ENCODE measurements at places on chromosomes 3 and 15.

GRCh38 chr15:35150361-35150760, 65.3 kb upstream of the NANOGP8 start:
- no peak for DNase-seq

- DNase-seq: no peak
Observed at GRCh38 chr3:188974856-188975599, 196.7 kb upstream of the TPRG1 start.

GRCh38 chr15:78673476-78673875, 32.5 kb upstream of the CHRNB4 start:
- DNase-seq: no peak

DNA sequence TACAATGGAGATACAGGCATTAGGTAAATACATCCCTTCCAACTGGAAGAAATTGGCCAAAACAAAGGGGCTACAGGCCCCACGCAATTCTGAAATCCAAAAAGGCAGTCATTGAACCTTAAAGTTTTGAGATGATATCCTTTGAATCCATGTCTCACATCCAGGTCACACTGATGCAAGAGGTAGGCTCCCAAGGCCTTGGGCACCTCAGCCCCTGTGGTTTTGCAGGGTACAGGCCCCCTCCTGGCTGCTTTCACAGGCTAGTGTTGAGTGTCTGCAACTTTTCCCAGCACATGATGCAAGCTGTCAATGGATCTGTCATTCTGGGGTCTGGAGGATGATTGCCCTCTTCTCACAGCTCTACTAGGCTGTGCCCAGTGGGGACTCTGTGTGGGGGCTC, 766.7 kb downstream of the ZBBX start:
- no peak for DNase-seq

GRCh38 chr3:193908181-193908744, 227.7 kb upstream of the HES1 start:
- no peak for DNase-seq

GRCh38 chr3:127775398-127776109, 46.8 kb downstream of the MGLL start:
- peak; percentile 82 for DNase-seq

DNA sequence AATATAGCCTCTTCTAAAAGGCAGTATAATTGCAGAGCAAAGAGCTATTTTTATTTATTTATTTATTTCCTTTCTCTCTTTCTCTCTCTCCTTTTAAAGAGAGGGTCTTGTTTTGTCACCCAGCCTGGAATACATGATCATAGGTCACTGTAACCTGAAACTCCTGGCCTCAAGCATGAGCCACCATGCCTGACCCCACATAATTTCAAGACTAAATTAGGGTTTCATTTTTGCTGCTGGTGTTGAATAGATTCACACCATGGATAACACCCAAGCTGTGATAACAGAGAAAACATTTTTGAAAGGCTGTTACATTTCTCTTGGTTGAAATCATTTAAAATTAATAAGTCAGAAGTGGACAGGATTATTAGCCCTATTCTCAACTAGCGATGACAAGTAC, 131.6 kb downstream of the LEKR1 start:
- no peak for DNase-seq

DNA sequence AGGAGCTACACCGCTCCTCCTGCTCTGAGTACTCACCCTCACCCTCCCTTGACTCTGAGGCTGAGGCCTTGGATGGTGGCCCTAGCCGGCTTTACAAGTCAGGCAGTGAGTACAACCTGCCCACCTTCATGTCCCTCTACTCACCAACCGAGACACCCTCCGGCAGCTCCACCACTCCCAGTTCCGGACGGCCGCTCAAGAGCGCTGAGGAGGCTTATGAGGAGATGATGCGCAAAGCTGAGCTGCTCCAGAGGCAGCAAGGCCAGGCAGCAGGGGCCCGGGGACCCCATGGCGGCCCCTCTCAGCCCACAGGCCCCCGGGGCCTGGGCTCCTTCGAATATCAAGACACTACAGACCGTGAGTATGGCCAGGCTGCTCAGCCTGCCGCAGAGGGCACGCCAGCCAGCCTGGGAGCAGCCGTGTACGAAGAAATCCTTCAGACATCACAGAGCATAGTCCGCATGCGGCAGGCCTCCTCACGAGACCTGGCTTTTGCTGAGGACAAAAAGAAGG, 21.2 kb upstream of the APEH start:
- DNase-seq: no peak

DNA sequence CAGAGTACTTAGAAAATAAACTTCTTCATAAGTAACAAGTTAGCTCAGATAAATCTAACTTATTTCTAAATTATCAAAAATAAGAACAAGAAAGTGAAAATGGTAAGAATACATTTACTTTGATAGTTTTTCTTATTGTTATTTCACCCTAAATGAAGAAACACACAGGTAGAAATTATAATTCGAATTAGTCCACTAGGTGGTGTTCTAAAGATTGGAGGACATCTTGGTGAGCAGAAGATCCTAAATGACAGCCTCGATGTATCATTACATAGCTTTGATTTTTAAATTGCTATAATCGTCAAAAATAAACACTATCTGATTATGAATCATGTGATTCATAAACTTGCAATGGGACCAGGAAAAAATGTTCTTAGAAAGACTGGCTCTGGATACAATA, 280.8 kb upstream of the UBE2E2 start:
- DNase-seq: peak; percentile 18

DNA sequence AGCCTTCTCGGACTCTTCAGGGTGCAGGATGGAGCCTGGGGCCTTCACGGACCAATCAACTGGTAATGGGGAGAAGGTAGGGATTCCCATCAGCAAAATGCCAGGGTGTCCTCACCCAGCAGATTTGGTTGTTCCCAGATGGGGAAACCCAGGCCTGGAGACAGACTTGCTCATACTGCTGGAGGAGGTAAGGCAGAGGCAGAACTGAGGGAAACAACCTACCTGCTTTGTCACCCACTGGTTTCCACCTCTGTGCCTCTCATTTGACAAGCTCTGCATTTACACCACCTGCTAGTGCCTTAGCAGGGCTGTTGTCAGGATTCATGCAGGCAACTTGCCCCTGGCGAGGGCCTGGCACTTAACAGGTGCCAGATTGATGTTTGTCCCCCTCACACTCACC, 15.9 kb downstream of the RHCG start:
- DNase-seq: no peak

GRCh38 chr15:55434989-55435825, 26.9 kb downstream of the PIERCE2 start:
- peak; percentile 58 for DNase-seq

DNA sequence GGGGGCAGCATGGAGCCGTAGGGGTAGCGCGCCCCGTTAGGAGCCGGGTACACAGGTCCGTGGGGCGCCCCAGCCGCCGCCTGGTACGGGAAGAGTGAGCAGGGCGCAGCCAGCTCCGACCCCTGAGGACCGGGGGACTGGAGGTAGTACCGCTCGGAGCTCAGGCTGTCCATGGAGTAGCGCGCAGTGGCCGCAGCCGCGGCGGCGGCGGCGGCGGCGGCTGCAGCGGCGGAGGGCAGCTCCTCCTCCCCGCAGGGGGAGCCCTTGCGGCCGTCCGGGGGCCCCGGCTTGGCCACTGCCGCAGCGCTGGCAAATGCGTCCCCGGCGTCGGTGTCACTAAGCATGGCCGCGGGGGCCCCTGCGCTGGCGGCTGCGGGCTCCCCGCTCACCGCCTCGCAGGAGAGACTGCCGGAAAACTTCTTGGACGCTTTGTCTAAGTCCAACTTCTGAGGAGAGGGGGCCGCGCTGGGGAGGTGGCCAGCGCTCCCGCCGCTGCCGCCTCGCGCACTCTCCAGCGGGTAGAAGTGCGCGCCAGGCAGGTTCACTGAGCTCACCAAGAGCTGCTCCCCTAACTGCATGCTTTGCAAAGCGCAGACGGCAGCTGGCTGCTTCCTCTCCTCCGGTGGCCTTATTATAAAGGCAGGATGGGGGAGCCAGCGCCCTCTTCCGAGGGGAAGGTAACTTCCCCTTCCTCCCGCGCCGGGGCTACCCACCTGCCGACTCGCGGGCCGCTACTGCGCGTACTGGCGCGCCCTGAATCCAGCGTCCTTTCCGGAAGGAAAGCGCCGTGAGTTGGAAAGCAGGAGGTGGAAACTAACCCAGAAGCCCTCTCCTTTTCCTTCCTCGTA, at the start of gene EOMES:
Gene EOMES (minus strand): TSS at position 607 of the 848 bp plus-strand sequence. CDS start 29 bp downstream, at position 578.
- DNase-seq: peak; percentile 52
